ENCODE measurements at places on chromosomes 16 and 17.

DNA sequence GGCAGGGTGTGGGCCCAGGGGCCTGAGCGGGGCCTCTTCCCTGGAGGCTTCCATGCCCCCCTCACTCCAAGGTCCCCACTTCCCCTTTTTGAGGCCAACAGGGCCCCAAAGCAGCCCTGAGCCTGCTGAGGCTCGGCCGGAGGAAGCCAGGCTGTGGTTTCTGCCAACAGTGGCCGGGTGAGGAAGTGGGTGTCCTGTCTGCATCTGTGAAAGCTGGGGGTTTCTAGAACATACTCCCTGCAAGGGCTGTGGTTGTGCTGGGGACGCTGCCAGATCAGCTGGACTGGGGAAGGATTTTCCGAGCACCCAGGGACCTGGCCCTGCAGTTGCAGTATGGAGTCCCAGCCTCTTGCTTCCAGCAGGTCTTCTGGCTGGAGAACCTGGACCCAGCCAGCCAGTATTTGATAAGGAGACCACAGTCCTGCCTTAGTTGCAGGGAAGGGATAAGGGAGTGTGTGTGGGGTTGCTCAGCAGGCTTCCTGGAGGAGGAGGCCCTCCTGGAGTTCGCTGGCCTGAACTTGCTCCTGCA is 15.7 kb downstream of the ADCY7 start:
- DNase-seq, result no peak

- no peak for DNase-seq
Observed at GRCh38 chr17:7094652-7095019, 14.6 kb upstream of the CLEC10A start.

DNA sequence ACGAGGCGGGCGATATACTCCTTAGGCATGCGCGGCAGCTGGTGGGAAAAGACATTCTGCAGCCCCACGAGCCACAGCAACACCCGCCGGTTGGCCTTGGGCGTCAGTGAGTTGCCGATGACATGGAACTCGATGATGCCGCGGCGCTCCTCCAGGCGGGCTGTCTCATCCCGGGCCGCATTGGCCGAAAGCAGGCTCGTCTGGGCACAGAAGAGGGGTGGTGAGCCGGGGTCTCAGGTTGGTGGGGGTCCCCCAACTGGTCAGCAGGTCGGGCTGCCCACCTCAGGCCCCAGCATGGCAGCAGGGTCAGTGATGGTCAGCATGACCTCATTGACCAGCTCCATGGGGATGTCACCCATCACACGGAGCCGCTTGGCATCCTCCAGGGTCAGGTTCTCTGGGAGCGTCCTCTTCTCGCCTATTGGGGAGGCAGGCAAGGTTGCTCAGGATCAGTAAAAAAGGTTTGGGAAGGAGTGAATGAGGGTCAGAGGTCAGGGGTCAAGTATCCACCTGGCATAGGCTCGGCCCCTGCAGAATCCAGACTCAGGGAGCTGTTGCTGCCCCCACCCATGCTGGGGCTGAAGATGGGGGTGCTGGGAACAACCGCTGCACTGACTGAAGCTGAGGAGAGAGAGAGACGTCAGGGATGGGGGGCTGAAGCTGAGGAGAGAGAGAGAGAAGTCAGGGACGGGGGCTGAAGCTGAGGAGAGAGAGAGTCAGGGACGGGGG is 3.6 kb downstream of the KAT2A start:
- no peak for DNase-seq

DNA sequence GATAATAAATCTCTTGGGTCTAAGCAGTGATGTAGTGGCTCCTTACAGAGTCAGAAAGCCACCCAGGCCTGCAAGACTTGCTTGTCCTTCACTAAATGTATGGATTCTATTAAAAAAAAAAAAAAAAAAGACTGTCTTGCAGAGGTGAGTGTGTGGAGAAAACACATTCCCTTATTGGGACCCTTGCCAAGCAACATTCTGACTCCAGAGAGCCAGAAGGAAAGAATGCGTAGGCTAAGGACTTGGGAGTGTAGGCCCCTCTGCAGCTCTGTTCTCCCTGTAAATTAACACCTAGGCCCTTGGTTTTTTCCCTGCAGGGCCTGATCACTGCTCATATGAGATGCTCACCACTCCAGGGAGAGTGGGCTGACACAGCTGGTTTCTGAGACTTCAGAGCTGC is 17.8 kb downstream of the SCPEP1 start:
- DNase-seq, result no peak

GRCh38 chr16:19938536-19938935 is 53.9 kb upstream of the GPRC5B start:
- DNase-seq, result no peak

DNA sequence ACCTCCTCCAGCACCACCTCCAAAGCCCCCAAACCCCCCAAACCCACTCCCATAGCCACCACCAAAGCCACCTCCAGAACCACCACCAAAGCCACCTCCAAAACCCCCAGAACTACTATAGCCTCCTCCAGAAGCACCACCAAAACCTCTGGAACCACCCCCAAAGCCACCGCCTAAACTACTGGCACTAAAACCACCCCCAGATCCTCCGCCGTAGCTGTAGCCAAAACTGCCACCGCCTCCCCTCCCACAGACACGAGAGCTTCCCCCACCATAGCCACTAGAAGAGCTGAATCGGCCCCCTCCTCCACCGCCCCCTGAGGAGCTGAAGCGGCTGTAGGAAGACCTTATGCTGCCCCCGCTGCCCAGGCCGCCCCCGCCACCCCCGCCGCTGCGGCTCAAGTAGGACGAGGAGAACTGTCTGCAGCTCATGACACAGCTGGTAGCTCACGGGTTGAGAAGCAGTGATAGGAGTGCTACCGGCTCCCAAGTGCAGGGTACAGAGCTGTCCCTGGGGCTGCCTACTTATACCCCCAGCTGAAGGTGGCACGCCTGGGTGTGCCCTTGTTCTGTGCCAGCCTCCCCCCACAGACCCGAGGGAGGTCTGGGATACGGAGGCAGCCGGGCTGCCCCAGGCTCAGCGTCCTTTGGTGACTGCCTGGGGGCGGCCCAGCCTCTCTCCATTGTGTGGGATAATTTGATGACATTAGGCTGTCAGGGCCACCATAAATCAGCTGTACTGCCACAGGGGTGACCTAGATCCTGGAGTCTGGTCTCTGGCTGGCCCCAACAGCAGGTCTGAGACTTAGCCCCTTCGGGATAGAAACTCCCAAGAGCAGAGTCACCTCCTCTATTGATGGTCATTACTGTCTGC is at the start of gene KRT9:
Gene KRT9 (minus strand): TSS at position 499 of the 874 bp plus-strand sequence. CDS start 67 bp downstream, at position 432.
- no peak for DNase-seq

DNA sequence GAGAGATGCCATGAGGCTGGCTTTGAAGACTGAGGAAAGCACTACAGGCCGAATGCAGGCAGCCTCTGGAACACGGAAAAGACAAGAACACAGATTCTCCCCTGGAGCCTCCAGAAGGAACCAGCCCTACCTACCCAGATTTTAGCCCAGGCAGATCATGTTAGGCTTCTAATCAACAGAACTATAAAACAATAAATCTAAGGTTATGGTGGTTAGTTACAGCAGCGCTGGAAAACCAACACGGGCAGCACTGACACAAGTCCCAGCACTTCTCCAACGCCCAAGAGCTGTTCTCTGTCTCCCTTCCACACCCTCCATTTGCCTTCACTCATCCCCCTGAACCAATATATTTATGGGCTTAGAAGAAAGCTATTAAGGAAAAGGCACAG is 7.5 kb downstream of the ANKRD11 start:
- DNase-seq, result no peak

- DNase-seq, result no peak
Observed at GRCh38 chr17:74833501-74834377, 25.9 kb downstream of the GRIN2C start.

DNA sequence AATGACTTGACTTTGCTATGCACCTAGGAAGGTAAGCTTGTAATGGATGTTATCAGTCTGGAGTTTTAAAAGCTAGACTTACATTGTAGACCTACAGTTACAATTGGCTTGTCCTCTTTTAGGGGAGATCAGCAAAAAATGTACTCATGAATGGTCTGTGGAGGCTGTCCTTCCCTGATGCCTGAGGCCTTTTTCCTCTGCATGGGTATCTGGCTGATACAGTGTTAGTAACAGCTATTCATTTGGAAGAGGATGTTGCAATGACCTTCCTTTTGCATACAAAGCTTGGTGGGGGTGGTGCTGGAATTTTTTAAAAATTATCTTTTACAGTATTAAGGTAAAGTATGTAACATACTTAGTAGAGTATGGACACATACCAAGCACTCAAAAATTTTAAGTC is 525.5 kb downstream of the KIF2B start:
- DNase-seq, result no peak
